NCI-H2029 treated with DMSO at 0.1 percent for 48 hours (cell line): ENCODE measurements at places on chromosomes 11 and 22.

DNA sequence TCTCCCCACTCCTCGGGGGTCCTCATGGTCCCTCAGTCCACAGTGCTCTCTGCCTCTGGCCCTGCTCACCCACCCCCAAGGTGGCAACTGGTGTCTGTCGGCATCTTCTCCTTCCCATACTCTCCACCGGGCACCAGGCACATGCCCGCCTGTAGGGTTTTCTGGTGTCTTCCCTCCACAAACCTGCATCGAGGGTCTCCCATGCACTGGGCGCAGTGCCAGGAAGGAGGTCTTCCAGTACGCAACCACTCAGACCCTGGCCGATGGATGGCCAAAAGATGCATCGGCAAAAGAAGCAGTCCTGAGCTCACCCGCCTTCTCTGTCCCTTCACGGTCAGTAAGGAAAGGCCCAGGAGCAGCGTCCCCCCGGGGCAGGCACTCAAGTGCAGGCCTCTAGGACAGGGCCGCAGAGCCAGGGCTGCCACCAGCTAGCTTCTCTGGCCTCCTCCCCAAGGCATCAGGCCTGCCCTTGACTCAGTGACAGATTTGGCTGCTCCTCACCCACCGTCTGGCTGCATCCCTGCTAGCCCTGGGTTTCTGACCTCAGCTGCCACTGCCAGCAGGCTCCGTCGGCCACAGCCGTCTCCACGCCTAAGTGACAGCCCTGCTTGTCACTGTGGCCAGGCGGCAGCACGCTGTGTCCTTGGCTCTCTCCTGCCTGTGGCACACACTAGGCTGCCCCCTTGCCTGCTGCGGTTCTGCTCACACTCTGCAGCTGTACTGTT lies 32.1 kb upstream of the IGSF9B start:
- DNase-seq, result no peak

DNA sequence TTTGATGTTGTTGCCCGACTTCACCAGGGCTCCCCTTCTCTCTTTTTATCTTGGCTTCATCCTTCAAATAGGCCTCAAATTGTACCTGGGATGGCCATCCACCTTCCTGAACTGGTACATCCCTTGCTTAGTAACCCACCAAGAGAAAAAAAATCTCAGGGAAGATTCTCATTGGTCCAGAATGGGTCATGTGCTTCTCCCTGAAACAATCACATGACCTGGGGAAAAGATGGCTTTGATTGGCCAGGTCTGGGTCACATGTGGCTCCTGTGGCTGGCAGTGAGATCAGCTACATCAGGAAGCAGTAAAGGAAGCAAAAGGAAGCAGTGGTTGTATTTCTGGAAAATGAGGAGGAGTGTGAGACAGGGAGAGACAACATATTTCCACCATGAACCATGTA lies 540.2 kb downstream of the MIAT start:
- DNase-seq, result no peak

- no peak for DNase-seq
Observed at GRCh38 chr11:134724106-134724778, 312.2 kb upstream of the B3GAT1 start.

DNA sequence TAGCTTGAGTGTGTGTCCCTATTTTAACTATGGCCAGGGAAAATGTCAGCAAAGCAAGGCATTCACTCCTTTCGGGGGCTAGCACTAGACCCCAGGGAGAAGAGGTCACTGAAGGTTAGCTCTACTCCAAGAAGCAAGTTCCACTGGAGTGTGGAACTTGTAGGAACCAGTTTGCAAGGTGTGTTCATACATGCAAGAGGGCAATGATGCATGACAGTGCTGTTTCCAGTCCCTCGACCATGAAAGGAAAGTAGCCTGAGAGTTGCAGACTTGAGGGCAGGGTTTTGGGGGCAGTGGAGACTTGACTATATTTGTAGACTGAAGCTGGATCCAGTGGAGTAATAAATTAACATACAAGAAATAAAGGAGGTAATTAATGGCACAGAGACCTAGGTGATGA lies 21.6 kb upstream of the SLC36A4 start:
- DNase-seq, result no peak

GRCh38 chr11:119482521-119483011 lies 59.6 kb upstream of the THY1 start:
- DNase-seq, result no peak

DNA sequence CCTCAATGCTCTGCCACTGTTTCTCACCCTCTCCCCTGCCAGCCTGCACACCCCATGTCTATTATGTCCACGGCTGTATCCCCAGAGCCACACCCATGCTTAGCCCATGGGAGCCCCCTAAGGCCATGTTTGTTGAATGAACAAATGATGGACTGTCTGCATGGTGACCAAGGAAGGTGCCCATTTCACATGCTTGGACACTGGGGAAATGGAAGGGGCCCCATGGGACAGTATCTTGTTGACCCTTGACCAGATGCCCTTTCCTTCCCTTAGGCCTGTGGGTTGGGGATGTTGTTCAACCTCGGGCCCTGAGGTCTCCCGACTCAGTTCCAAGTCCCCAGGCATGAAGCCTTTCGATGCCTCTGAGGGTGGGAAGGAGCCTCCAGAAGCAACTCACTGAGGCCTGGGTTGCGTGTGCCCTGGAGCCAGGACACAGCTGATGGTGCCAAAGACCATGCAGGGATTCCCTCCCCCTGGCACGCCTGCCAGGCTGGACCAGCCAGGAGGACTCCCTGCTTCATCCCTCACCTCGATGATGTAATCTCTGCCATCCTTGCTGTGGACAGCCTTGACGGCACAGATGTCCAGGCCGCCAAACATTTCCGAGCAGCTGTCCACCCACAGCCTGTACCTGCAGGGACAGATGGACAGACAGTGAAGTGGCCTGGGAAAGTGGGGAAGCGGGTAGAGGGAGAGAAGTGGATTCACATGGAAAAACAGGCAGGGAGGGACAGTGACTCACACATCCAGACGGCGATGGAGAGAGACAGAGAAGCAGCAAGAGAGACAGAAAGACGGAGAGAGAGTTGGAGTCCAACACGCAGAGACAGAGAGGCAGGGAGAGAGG lies 58.9 kb downstream of the FBXO7 start:
- DNase-seq, result no peak

DNA sequence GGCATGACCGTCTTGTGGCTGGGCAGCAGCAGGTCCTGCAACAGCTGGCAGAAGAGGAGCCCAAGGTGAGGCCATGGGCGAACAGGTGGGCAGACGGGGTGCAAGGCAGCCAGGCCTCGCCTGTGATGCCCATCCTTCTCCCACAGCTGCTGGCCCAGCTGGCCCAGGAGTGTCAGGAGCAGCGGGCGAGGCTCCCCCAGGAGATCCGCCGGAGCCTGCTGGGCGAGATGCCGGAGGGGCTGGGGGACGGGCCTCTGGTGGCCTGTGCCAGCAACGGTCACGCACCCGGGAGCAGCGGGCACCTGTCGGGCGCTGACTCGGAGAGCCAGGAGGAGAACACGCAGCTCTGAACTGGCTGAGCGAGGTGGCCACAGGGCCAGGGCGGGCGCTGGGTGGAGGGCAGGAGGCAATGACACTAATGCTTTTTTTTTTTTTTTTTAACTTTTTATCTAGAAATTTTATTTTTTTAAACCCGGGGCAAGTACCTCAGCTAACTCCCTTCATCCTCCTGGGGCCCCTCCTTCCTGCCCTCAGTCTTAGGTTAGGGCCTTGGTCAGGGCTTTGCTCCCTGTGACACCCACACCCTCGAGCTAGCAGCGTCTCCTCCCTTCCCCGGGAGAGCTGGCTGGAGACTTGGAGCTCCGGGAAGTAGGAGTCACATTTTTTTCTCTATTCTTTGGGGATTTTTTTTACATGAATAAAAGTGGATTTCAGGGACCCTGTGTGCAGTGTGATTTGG lies 16.0 kb downstream of the PLCB3 start:
- no peak for DNase-seq

GRCh38 chr11:79285756-79286155 lies 155.1 kb downstream of the TENM4 start:
- DNase-seq, result no peak

DNA sequence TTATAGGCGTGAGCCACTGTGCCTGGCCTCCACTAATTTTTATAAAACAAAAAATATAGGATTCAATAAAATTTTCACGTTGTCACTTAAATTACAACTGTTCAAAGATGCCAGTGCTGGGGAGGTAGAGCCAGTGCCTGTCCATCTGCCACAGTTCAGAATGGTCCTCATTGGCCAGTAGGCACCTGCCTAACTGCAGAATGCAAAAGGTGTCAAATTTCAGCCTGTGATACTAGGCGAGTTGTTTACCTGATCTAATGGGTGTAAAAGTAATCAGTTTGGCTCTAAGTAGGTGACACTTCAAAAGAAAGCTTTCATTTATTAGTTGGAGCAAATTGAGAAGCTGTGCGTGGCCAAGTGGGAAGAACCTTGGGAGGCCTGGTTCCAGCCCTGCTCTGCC lies 2.4 kb downstream of the SMARCB1 start:
- no peak for DNase-seq

DNA sequence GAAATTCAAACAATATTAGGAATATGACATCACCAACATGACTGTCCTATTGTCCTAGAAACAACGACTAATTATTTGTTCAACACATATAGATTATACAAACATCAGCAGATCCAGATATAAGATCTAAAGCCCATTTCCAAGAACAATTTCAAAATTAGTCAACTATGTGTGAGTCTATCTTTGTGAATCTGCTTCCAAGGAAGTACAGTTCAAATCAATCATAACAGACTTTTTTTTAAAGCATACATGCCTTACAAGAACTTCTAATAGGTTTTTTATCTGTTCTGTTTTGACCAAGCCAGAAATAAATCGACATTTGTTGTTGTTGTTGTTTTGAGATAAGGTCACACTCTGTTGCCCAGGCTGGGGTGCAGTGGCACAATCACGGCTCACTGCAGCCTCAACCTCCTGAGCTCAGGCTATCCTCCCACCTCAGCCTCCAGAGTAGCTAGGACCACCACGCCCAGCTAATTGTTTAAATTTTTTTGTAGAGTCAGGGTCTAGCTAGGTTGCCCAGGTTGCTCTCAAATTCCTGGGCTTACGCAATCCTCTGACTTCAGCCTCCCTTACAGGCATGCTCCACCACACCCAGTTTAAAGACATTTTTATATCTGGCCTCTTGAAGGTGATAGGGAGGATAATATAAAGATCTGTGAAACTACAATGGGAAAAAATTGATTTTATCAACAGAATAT lies 54.8 kb downstream of the DENND5A start:
- DNase-seq, result no peak

DNA sequence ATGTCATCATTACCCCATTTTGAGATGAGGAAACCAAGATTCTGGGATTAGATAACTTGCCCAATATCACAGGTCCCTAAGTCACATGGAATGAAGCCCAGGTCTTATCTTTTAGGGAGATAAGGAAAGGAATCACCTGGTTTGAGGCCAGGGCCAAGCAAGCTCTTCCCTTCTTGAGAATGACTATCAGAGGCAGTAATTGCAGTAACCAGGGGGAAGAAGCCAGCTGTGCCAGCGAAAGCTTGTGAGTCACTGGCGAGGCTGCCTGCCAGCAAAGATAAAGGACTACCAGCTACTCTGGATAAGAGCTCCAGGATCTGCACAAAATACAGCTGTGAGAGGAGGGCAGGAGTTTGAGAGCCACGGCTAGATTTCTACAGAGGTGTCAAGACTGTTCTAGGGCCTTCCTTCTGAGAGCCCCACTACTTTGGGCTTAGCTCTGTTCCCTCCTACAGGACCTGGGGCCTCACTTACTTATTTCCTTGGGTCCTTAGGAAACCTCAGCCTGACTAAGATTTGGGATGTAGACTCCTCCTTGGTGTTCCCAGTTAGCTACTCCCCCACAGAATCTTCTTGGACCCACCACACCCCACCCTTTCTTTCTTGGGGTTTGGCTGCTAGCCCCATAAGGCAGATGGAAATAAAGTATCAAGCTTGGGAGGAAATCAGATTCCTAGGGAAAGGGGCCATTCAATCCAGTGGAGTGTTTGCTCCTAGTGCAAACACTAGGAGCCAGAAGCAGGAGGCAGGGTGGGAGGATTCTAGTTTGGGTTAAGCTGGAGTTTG lies 9.7 kb upstream of the CCKBR start:
- DNase-seq, result peak; percentile 9

DNA sequence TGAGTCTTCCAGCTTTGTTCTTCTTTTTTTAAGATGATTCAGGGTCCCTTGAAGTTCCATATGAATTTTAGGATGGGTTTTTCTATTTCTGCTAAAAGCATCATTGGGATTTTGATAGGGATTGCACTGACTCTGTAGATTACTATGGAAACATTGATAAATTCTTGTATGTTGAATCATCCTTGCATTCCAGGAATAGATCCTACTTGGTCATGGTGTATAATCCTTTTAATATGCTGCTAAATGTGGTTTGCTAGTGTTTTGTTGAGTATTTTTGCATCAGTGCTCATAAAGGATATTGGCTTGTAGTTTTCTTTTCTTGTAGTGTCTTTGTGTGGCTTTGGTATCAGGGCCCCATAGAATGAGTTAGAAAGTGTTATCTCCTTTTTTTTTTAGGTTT lies 34.9 kb upstream of the PHOX2A start:
- DNase-seq, result no peak

- DNase-seq, result no peak
Observed at GRCh38 chr11:120001178-120002090, 136.5 kb downstream of the TRIM29 start.

DNA sequence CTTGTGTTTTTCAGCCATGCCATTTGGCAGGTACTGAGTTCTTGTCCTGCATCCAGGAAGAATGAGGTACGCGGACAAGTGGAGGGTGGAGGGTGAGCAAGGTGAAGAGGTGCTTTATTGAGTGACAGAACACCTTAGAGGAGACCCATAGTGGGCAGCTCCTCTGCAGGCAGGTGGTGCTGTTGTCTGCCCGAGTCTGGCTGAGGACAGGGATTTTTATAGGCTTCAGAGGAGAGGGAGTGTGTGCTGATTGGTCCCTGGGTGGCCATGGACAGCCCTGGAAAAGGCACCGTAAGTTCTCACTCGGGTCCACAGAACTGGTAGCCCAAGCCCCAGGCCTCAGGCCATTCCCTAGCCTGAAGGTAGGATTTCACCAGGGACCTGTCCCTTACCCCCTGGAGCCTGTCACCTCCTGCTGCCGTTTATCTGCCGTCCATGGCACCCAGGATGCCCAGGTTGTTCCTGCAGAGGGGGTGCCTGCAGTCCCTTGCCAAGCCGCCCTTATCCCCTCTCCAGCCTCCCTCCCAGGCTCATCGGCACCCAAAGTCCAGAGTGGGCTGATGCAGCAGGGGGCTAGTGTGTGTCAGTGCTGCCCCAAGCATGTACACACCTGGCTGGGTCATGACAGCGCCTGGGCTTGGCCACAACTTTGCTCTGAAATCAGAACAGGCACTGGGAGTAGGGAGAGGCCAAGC lies 213.6 kb downstream of the LRRC4C start:
- no peak for DNase-seq

DNA sequence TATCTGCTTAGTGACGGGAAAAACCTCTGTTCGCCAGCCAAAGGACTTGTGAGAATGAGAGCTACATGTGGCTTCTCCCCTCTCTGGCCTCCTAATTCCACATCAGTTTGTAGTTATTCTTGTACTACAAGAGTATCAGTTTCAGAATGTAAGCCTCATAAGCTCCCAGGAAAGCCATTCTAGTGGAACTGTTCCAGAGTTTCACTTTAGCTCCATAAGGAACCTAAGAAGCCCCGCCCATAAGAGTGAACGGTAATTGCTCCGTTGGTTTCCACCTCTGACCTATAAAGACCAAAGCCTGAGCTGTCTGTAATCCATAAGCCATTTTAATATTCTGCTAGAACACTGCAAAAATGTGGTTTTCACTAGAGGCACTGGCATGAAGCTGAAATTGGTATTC lies 53.0 kb downstream of the SIK3 start:
- DNase-seq, result peak; percentile 40

- no peak for DNase-seq
Observed at GRCh38 chr22:44407171-44407986, 90.7 kb downstream of the RTL6 start.
